ENCODE measurements at places on chromosomes 4 and X.

GRCh38 chr4:8907596-8908205 is 36.1 kb upstream of the HMX1 start:
- no peak for DNase-seq

DNA sequence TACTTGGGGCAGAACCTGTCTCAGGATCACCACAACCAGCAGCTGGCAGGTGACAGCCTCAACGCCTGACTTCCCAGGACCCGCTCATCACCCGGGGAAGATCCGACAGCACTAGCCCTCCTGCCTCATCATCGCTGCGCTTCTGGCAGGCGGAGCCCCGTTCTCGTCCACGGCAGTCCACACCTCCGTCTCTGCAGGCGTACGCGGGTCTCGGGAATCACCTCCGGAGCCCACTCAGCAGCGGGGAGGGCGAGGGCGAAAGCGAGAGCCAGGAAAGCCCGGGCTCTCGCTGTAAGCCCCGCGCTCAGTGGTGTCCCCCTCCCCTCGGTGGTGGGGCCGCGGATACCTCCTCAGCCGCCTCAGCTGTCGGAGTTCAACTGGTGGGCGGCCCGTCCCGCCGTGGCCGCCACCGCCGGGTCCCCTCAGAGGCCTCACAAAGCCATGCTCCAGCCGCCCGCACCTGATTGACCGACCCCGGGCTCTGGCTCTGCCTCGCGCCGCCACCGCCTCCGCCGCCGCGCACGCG is 518 bp upstream of the CNKSR2 start:
- no peak for DNase-seq

DNA sequence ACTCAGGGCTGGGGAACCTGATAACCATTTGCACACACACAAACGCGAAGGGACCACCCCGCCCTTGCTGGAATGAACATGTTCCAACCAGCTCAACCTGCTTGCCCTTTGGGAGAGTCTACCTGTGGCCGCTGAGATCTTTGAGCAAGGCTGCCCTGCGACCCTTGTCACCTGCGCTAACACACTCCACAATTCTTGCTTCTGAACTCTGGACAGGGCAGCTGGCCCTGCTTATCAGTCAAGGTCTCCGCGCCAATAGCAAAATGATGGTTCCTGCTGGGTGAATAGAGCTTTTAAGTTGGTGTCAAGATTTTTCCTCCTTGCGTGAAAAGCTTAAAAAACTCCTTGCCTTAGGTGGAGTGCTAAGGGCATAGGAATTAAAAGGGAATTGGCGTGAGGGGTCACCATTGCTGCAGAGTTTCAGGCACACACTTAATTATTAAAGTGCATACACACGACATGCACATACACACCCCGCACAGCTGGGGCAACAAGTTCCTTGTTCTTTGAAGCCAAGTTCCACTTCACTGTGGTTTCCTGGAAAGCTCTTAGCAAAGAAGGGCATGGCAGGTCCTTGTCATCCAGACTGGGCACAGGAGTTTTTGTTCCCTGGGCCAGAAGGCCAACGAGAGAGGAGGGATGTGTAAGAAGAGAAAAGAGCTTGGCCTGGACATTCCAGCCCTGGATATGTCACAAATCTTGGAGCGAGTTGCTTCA is 207.7 kb downstream of the STIM2 start:
- no peak for DNase-seq

- DNase-seq = no peak
Measured at GRCh38 chr4:66555301-66555700, 885.0 kb upstream of the EPHA5 start.

GRCh38 chr4:138673053-138673452 is 342.5 kb upstream of the NOCT start:
- DNase-seq = no peak

Measured in CMK (cell line).